ENCODE measurements at places on chromosomes 2 and 18. TPM values are rescaled to one million over a fixed set of nuclear protein-coding genes. Genes with fewer than 3 reads are reported as not detected.

GRCh38 chr2:29390136-29390535, 274.9 kb downstream of the CLIP4 start:
- no peak for DNase-seq

- DNase-seq: no peak
These were observed 59.8 kb downstream of the TSN start for GRCh38 chr2:121815216-121815615.

DNA sequence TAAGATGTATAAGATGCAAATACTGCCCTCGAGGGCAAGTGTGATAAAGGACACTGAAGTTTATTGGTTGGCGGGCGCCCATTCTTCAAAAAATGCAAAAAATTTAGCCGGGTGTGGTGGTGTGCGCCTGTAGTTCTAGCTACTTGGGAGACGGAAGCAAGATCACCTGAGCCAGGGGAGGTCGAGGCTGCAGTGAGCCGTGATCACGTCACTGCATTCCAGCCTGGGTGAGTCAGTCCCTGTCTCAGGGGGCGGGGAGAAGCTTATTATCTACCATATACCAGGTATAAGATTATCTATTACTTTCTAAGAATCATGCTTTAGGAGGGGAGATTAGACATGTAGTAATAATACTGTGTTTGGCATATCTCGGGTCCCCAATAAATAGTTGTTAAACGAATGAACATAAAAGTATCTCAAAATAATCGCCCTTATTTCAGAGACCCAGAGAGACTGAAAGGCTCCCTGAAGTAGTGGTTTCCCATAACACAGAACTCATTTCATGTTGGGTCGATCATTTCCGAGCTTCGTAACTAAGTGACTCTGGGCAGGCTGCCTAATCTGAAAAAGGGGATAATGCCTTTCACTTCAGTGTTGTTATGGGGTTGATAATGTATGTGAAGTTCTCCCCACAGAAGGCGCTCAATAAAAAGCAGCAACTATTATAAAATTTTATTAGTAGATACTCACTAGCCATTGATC, 1.2 kb upstream of the SELENOI start:
- DNase-seq: no peak

DNA sequence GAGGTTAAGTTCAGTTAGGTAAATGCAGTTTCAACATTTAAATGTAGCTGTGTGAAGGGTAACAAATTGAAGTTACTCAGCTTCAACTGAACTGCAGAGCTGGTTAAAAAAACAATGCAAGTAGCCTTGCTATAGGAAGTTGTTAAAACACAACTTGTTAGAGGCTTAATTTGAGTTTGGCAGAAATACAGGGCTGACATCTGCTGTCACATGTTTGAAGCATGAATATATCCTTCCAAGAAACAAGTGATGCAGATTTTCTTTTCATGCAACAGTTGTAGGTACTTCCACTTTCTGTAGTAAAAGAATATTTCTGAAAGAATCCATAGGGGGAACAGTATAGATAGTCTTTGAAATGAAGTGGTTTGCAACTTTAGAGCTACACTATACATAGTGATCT, 208.7 kb upstream of the RASGRP3 start:
- DNase-seq: no peak

DNA sequence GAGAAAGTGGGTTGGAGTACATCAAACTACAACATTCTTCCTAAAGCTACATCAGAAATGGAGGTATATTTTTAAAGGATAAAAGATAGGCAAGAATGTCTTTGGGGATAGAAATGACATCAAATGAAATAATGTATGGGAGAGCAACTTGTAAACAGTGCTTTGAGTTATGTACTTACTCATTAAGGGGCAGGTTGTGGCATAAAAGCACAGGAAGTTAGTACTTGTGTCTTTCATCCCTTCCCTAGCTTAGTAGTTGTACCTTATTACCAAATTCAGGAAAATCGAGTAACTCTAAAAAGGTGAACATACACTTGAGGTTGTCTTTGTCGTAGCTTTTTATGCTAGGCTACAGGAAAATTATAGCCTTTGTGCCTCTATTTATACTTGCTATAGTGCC, 28.9 kb downstream of the PPP1CB start:
- DNase-seq: no peak

DNA sequence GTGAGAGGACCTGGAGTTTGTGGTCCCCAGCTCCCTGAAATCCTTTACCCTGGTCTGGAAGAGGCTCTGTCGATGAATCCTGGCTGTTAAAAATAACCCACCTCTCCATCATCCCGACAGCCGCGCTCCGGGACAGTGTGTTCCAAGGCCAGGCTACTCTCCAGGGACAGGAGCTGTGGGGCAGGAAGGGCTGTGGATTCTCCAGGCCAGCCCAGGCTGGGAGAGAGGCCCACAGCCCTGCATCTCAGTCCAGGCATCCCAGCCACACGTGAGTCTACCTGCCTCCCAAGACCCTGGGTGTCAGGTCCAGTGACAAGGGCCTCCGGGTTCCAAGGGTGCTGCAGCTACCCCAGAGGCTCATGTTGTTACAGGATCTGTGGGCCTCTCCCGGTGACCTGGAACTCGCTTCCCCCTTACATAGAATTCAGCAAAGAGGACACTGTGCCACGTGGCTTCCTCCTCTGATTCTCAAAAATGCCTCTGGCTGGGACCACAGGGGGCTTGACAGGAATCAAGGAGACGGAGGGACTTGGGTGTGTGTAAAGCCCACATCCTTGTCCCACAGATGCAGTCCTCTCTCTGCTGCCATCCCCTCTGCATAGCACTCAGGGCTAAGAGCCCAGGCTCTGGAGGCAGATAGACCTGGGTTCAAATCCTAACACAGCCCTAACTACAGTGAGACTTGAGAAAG, 17.3 kb downstream of the ADRA2B start:
- DNase-seq: peak; percentile 68

GRCh38 chr2:232973796-232974195, 39.3 kb downstream of the NGEF start:
- DNase-seq: no peak

NPAS2 gene
- 22.7 TPM for total RNA-seq

DNA sequence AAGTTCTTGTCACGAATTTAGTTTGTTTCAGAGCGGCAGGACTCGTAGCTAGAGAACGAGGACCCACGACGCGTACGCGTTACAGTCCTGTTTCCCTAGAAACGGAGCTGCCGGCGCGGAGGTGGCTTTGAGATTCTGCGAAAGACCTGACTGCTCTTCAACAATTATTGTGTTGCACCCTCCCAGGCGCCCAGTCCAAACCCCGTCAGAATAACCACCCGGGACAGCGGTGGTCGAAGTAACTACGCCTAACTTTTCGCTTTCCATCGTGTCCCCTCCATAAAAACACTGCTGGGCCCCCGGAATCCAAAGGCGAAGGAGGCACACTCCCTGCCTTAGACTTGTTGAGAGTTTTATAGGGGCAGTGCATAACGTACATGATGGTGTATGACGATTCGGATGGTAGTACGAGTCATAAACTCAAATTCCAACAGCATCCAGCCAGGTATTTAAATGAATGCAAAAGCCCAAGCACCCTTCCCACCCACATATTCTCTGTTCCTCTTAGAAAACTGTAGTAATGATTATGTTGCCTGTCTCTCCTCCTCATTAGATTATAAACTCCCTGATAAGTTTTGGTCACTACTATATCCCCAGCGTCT, 651 bp upstream of the STAM2 start:
- DNase-seq: no peak

GRCh38 chr2:5766056-5766455, 73.9 kb downstream of the SOX11 start:
- no peak for DNase-seq

FEV gene
- not detected for total RNA-seq

DNA sequence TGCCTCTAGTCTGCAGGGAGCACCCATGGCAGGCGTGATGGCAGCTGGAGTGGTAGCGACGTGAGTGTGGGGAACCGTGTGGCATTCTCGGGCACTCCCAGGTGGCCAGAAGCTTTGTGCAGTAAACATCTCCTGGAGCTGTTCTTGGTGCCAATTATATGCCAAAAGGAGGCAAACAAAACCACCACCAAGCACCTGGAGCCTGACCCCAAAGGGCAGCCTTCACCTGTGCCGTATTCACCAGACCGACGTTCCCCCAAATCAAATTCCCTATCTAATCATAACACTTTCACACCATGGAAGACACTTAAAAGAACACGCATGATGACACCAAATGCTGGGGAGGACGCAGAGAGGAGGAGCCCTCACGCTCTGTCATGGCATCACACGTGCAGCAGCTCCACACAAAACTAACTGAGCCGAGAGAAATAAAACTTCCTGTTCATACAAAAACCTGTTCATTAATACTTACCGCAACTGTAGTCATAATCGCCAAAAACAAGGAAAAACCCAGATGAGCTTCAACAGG, 123.6 kb downstream of the EIPR1 start:
- no peak for DNase-seq

GRCh38 chr18:44973282-44973681, 292.6 kb downstream of the SETBP1 start:
- no peak for DNase-seq

CD226 gene
- 0.55 TPM for total RNA-seq

FZD7 gene
- 49.9 TPM for total RNA-seq

- no peak for DNase-seq
These were observed 794.9 kb upstream of the ACVR2A start for GRCh38 chr2:147049957-147050356.

- no peak for DNase-seq
These were observed 38.4 kb downstream of the KIDINS220 start for GRCh38 chr2:8799004-8799403.

SCG2 gene
- total RNA-seq: 13.4 TPM

DNA sequence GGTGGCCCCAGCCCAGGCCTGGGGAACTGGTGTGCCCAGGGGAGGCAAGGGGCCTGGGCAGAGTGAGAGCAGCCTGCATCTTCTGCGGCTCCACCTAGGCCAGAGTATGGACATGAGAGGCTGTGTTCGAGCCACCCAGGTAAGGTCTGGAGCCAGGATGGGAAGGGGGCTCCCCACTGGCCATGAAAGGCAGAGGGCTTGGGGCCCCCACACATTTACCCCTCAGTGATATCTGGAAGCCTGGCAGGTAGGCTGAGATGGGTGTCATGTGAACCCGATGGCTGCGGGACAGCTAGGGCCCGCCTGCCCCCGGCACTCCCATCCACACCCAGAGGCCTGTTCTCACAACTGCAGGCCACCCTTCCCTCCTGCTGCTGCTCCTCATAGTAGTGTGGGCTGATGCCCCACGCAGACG, 13.2 kb downstream of the ADRA2B start:
- peak; percentile 33 for DNase-seq

- DNase-seq: no peak
These were observed 254.7 kb upstream of the THUMPD2 start for GRCh38 chr2:40033781-40034180.

Measured in sigmoid colon (tissue), 7 donors.